ENCODE measurements at places on chromosomes 4 and X.
A peak's percentile ranks its signal among the peaks of the same experiment; 100 is the strongest.

DNA sequence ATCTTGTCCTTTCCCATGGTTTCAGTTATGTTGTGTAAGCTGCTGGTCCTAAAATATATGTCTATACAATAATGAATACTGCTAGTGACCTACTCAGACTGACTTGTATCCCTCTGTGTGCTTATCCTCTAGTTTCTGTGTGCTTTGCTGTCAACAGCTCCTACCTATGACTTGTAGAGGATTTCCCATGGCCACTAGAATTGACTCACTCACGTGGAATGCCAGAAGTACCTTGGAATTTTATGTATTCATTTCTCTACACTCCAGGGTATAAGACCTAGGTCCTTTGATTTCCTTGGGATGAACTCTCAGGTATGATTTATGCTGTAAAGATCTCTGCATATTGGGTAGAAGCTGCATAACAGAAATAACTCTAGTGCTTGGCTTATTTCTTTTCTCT is 279.9 kb upstream of the SLIT2 start:
- no peak for DNase-seq

DNA sequence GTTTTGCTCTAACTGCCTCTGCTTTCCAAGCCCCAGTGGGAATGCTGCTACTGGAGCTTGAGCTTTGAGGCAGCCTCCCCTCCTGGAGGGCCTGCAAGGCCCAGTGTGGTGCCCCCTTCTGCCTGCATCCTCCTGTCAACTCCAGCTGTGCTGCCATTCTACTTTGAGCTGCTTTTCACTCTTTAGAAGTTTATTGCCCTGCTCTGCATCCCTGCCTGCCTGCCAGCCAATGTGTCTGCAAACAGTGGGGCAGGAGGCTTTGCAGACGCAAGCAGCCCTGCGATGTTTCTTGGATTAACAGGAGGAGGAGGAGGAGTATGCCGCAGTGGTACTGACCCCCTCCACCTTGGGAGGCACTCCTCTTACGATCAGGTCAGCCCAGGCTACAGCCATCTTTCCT is 16.4 kb downstream of the TMEM31 start:
- peak; percentile 61 for DNase-seq

GRCh38 chr4:140300271-140300970 is 73.0 kb upstream of the SCOC start:
- DNase-seq = peak; percentile 14

DNA sequence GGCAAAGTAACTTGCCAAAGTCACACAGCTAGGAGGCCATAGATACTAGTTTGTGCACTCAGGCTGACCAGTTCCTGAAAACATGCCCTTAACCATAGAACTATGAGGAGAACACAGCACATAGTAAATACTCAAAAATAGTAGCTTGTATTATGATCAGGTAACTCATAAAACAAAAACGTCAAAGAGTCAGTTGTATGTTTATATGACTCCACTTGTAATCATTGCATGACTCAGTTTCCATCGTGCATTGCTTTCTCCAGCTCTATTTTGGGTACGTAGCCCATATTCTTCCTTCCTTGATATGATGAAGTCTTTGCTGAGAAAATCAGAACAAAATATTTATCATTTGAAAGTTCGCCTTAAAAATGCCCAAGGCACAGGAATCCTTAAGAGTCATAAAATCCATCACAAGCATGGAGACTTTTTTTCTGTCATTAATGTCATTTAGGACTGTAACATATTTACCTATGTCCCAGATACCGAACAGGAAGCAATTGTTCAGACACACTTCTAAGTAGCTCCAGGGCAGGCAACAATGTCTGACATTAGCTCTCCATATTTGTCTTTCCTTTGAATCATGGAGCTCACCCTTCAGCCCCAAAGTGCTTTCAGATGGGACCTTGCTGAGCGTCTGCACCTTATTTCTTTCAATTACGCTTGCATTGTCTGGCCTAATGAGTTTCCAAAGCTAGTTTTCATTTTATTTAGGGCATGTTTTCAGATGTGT is 11.2 kb upstream of the MID1 start:
- DNase-seq = no peak

- peak; percentile 4 for DNase-seq
These were observed 254.5 kb upstream of the ADGRL3 start for GRCh38 chr4:60945641-60946040.

DNA sequence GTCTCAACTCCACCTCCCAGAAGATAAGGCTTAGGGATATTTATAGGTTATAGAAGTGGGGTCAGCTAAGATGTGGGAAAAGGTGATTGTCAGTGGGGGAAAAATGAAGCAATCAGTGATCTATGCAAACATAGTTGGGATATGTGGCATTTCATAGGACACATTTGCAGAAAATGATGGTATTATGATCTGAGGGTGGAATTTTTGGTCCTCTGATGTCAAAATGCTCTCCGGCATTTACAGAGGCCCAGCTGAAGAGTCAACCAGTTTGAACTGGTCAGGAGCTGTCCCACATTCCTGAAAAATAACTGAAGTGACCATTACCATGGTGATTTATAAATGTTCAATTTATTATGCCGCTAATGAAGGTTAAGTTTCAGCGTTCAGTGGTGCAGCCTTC is 12.2 kb upstream of the HPGD start:
- no peak for DNase-seq

DNA sequence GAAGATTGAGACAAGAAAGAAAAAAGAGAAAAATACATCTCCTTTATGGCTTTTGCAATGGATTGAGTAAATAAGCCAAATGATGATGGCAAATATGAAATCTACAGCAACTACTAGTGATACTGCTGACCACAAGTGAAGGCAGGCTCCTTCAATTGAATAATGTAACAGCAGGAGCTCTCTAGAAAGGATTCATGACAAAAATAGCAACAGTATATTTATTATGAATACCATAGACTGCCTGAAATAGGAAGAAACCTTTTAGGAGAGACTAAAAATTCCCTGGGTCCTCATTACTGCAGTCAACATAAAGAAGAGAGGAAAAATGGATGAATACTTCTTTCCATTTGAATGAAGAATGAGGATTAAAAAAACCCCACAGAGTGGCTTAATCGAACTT is 306.8 kb upstream of the ANXA10 start:
- no peak for DNase-seq

DNA sequence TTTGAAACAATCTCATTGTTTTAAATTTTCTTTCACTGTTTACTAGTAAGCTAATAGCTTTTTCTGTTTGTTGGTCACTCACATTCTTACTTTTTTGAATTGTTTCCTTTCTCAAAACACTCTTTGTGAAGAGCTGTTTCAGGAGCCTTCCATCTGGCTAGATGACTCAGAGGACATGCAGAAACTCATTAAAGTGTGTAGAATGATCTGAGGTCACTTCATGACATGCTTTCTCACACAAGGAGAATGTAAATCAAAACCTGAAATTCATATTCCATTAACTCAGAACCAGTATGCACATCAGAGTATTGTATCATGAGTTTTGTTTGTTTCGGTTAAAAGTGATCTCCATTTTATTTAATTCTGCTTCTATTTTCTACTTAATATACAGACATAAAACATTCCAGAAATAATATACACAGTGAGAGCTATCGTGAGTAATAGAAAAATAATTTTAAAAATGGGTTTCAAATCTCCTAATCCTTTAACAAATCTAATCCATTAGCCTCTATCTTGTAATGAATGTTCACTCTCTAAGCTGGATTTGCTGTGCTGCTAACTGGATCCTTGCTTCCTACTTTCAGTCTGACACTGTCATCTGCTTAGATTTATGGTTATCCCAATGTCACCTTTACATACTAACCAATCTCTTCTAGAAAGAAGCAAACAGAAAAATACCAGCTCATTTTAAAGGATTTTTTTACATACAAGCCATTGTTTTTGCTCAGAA is 449.6 kb downstream of the FSTL5 start:
- DNase-seq = no peak

- peak; percentile 47 for DNase-seq
These were observed 979.4 kb upstream of the PCDH10 start for GRCh38 chr4:132169660-132170059.

DNA sequence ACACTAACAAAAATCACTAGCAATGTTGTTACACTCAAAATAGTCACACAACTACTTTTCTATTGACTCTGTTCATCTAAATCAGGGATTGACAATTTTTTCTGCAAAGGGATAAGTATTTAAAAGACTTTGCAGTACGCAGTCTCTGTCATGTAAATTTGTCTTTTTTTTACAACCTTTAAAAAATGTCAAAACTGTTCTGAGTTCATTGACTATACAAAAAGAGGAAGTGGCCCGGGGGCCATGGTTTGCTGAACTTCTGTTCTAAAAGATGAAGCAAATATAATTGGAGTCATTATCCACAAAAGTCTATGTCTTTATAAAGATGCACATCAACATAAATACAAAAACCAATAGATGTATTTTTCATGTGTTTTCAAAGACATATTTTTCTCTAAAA is 1310.3 kb downstream of the RPA4 start:
- DNase-seq = no peak

DNA sequence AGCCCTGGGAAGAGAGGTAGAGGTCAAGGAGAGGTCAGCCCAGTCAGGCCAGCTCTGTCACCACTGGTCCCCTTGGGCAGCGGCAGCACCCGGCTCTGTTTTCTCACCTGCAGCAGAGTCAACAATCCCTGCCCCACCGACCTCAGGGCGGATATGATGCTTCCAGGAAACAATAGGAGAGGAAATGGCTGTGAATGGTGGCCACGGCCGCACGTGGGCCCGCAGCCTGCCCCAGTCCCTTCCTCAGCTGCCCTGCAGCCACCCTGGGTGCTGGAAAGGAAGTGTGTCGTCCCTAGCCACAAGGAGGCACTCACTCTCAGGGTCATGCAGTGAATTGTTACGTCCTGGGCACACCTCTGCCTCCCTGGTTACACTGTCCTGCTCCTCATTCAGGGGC is 92.5 kb upstream of the ENPP6 start:
- peak; percentile 66 for DNase-seq

- no peak for DNase-seq
These were observed 33.9 kb upstream of the BMP2K start for GRCh38 chr4:78742300-78742699.
